Activated CD8-positive, alpha-beta T cell treated with anti-CD3 and anti-CD28 coated beads, Interleukin-2, amount 10 ng/mL, durations not matched to agents 7 days and 5 days (primary cell): ENCODE measurements at places on chromosomes 1 and 21. TPM values are rescaled to one million over a fixed set of nuclear protein-coding genes. Genes with fewer than 3 reads are reported as not detected.

DNA sequence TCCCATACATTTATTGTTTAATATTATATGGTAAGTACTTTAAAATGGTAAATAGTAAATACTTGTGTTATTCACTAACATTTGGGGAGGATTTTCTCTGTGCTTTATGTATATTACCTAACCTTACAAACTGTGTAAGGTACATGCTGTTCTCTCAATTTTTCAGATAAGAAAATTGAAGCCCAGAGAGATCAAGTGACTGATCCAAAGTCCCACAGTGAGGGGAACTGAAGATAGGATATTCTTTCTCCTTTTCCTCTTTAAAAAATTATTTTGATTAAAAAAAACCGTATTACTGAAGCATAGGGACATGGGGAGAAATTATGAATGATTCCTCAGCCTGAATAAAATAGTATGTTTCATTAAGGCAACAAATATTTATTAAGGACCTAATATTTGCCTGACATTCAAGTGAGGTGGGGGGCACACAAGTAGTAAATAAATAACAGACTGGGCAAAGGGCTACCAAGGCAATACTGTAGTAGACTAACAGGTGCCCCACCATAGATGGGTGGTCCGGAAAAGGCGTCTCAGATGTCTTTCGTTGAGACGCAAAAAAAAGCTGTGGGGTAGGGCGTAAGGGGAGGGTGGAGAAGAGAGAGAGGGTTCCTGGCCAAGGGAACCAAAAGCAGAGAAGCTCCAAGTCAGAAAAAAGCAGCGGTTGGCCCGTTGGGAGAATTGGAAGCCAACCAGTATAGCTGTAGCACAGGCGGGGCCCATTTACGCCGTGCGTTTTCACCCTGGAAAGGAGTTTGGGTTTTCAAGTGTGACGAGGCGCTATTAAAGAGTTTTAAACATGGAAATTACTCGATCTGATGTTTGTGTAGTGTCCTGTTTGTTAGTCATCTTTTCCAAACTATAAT is 944 bp upstream of the AGO3 start:
- H3K27me3 ChIP-seq = no peaks in the 10 kb centered on the region
- H3K27ac ChIP-seq = peak overlapping the region; percentile 95
- peak overlapping the region; percentile 91 for H3K4me3 ChIP-seq
- peak; percentile 61 for DNase-seq

- H3K27me3 ChIP-seq = peaks cover 18% of the 10 kb centered on the region
- no peak overlapping the region for H3K27ac ChIP-seq
- H3K4me1 ChIP-seq = no peaks in the 10 kb centered on the region
- no peak overlapping the region for H3K4me3 ChIP-seq
Observed at GRCh38 chr1:70567167-70567566, 156.1 kb downstream of the CTH start.

DNA sequence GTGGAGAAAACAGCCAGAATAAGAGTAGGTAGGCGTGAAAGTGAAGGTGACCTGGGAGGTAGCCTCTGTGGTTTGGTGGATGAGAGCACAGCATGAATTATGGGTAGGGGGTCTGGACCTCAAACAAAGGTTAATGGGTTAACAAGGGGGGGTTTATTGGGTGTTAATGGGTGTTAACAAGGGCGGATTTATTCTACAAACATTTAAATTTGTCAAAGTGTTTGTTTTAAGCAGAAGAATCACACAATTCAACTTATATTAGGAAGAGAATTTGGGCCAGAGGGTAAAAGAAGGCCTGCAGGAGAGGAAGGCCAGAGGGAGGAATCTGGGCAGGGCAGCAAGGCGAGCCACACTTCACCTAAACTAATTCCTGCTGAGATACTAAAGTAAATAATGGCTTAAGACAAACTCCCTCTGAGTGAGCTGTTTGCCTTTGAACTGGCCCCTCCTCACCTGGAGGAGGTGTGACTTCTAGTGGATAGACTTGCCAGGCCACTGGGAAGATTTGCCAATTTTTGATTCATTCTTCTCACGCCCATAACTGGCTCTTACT is 191.7 kb downstream of the GIPC2 start:
- H3K27ac ChIP-seq = no peak overlapping the region
- DNase-seq = no peak
- H3K36me3 ChIP-seq = no peaks in the 10 kb centered on the region
- H3K4me1 ChIP-seq = no peaks in the 10 kb centered on the region

DNA sequence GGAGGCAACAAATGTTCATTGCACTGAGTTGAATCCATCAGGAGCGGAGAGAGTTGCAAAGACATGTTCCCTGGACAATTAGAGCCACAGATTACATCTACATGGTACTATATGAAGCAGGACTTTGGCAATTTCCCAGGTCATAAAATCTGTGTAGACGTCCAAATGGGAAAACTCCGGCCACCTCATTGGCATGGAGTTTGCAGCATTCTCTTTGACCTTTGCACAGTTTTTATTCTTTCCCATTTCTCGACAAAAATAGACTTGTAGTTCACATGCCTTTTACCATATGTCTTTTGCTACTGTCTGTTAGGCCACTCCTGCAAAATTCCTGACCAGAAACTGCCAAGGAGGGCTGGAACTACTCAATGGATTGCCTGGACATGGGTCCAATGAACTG is 48.2 kb downstream of the UBE2T start:
- H3K4me3 ChIP-seq = no peak overlapping the region
- DNase-seq = no peak
- no peaks in the 10 kb centered on the region for H3K36me3 ChIP-seq

- no peaks in the 10 kb centered on the region for H3K36me3 ChIP-seq
- no peak overlapping the region for H3K27ac ChIP-seq
- H3K27me3 ChIP-seq = peaks cover 37% of the 10 kb centered on the region
- H3K4me3 ChIP-seq = no peak overlapping the region
- no peaks in the 10 kb centered on the region for H3K4me1 ChIP-seq
Observed at GRCh38 chr1:201183209-201183608, 7.4 kb upstream of the IGFN1 start.

- no peak overlapping the region for H3K27ac ChIP-seq
- no peak for DNase-seq
- no peak overlapping the region for H3K4me3 ChIP-seq
- H3K27me3 ChIP-seq = peaks cover 5% of the 10 kb centered on the region
Observed at GRCh38 chr21:35699361-35699760, 361.0 kb downstream of the SETD4 start.

DNA sequence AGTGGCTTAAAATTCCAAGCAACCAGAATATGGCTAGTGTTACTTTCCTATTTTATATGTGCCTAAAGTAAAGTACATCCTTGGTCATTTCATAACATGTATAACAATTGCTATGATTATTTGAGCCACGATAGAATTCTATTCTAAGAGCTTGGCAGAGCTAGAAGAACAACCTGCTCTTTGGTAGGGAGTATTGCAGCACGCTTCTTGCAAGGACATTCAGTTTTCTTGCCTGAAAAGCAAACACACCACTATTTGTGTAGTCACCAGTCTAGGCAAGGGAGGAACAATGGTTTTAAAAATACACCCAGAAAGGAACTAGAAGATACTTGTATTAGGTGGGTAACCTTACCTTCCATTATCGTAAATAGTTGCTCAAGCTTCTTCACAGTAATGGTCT is 51.5 kb downstream of the CNST start:
- no peak overlapping the region for H3K4me3 ChIP-seq
- H3K4me1 ChIP-seq = peaks cover 2% of the 10 kb centered on the region
- no peak for DNase-seq
- peaks cover 25% of the 10 kb centered on the region for H3K36me3 ChIP-seq

DNA sequence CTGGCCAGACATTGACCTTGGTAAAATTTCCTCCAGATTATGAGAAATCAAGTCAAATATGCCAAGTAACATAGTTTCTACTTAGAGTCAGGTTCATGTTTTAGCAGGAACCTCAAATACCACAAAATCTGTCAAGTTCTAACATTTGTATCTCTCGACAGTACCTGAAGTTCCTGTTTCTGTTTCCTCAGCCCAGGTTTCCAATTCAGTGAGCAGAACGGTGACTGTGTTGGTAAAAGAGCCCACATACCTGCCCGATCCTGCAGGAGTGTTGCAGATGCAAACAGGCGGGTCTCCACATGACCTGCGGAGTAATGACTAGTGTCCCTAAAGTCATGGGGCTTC is 57.9 kb upstream of the LGALS8 start:
- H3K27me3 ChIP-seq = peaks cover 36% of the 10 kb centered on the region
- no peak for DNase-seq
- no peaks in the 10 kb centered on the region for H3K36me3 ChIP-seq
- H3K27ac ChIP-seq = no peak overlapping the region

DNA sequence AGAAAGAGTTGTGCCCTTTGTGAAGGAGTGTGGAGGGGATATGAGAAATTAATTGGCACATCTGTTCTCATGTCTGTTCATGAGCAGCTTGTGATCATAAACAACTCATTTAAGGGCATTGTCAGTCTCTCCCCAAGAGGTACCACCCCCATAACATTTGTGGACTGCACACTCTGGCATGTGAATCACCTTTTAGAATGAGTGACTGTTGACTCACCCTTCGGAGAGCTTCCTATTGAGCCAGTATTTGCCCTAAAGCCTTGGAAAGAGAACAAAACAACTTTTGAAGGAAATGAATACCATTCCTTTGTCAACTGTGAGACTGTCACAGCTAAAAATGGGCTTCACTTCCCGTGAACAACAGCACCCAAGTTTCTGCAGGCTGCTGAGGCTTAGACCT is 27.5 kb upstream of the MYSM1 start:
- H3K4me1 ChIP-seq = peaks cover 54% of the 10 kb centered on the region
- peak overlapping the region; percentile 83 for H3K27ac ChIP-seq
- no peak overlapping the region for H3K4me3 ChIP-seq
- H3K36me3 ChIP-seq = peaks cover 8% of the 10 kb centered on the region

The PLPPR4 gene
- total RNA-seq = not detected

The PCSK9 gene
- not detected for total RNA-seq

The JUN gene
- 110 TPM for total RNA-seq

The FAM163A gene
- not detected for total RNA-seq

The NEK2 gene
- 52.6 TPM for total RNA-seq

The METTL18 gene
- total RNA-seq = 10.2 TPM

The KIAA1614 gene
- 0.21 TPM for total RNA-seq

The EXTL2 gene
- total RNA-seq = 2.6 TPM

The GBP4 gene
- 60.7 TPM for total RNA-seq

The PPIH gene
- total RNA-seq = 121 TPM

The OR2C3 gene
- total RNA-seq = not detected

The CELA3A gene
- total RNA-seq = not detected

The MIXL1 gene
- total RNA-seq = not detected

The UTP25 gene
- 6.5 TPM for total RNA-seq

The CCDC27 gene
- total RNA-seq = not detected

The AKR7A3 gene
- total RNA-seq = 0.37 TPM
